ENCODE measurements at places on chromosomes 7 and 10.
A peak's percentile ranks its signal among the peaks of the same experiment; 100 is the strongest.

- no peak for DNase-seq
Observed at GRCh38 chr7:47710201-47710935, 128.5 kb upstream of the TNS3 start.

DNA sequence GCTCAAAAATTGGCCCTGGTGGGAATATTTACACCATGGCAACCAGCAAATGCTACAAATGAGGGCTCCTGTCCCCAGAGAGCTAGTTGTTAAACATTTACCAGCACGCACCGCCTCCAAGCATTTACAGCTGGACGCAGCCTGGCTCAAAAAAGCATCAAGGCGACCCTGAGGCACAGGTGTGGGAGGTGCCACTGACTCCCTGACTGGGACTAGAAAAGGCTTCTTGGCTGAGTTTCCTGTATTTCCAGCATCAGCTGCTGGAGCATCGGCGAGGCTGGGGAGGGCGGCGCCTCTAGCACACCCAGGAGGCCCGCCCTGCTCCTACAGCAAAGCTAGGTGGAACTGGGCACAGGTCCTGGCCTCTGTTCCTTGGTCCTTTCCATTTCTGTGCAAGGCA lies 43.5 kb upstream of the ZRANB1 start:
- DNase-seq, result peak; percentile 26

DNA sequence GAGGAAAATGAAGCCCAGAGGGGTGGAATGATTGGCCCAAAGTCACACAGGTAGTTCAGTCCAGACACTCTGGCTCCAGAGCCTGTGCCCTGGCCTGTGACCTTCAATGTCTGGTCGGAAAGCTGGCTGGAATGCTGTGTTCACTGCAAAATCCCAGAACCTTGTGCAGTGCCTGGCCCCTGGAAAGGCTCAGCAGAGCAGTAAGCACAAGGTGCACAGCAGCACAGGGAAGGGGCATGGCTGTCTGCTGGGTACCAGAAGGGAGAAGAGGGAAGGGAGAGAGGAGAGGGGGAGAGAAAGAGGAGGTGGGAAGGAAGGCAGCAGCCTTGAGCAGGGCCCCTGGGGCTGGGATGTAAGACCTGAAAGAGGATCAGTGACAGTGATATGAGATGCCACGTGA lies 28.4 kb upstream of the C10orf71 start:
- DNase-seq, result no peak

GRCh38 chr7:150410680-150411346 lies 31.7 kb downstream of the ZNF775 start:
- DNase-seq, result no peak

DNA sequence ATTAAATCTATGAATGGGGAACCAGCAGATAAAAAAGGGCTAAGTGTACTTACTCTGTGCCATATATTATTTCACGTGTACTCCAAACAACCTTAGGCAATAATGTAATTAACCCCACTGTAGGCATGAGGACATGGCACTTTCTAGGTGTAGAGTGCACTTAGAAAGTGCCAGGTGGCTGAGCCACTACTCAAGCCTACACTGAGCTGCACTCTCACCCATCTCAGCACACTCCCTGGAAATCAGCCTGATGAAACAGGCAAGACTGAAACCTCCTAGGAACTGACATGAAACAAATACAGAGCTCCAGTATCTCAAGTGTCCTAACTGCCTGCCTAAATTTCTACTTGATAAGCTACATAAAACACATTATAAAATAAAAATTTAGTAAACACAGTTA lies 147.4 kb downstream of the KMT2E start:
- no peak for DNase-seq

DNA sequence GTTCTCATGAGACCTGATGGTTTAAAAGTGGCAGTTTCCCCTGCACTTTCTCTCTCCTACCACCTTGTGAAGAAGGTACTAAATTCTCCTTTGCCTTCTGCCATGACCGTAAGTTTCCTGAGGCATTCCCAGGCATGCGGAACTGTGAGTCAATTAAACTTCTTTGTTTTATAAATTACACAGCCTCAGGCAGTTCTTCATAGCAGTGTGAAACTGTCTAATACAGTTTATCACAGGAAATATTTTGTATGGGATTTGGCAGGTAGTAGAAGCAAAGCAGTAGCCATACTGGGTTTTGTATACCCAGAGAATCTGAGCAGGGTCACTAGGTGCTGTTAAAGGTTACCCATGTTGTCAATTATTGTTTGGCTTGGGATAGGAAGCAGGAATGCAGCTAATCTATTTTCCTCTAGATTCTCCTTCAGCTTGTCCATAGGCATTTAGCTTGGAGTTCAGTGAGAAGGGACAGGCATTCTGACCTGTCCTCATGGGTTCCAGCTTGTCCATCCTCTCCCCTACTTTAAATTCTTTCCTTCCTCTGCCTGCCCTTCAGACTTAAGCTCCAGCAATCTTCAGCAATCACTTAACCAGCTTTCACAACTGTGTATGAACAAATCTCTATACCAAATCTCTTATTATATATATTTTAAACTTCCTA lies 186.7 kb downstream of the PCLO start:
- DNase-seq, result no peak

GRCh38 chr7:9958486-9958885 lies 1015.2 kb upstream of the PHF14 start:
- DNase-seq, result no peak

DNA sequence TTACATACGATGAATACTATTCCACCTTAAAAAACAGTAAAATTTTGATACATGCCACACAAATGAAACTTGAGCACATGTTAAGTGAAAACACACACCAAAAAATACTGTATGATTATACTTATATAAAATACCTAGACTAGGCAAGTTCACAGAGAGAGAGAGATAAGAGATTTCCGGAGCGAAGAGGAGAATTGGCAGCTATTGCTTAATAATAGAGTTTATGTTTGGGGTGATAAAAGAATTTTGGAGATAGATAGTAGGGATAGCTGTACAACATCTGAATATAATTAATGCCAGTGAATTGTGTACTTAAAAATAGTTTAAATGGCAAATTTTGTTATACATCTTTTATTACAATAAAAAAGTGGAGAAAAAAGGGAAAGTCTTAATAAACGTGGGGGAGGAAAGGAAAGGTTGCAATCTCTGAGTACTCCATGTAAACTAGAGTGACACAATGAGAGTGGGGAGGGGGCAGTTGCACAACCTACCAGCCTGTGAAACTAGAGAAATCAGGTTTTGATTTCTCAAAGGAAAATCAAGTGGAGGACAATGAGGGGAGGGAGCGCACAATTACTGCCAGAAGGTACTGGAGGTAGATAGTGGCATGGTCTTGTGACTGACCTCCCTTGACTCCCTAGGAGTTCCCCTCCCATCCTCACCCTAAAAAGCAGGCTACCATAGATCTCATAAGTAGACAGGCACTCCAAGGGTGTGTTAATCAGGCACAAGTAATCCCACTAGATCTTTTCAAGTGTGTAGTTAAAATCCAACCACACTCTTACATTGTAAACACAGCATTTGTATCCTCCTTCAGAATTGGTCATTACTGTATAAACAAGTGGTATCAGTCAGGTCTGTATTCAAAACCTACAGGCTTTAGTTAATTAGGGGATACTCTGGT lies 31.6 kb upstream of the ANK3 start:
- no peak for DNase-seq

GRCh38 chr10:63711867-63712716 lies 190.9 kb downstream of the REEP3 start:
- peak; percentile 69 for DNase-seq

DNA sequence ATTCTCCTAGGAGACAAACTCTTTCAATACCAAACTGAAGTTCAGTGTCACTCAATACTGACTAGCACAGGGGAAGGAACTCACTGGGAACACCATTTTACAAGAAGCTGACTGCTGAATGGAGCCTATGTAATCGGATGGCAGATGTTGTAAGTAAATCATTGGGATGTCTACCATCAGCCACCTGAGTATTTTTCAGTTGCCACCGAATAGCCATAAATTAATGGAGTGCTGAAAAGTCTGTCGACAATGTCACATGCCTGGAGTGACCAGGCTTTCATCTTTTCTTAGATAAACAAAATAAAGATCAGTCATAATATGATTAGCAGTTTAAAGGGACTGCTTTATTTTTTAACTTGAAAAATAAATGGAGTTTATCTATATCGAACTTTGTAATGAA lies 145.9 kb upstream of the SEMA3E start:
- DNase-seq, result no peak

DNA sequence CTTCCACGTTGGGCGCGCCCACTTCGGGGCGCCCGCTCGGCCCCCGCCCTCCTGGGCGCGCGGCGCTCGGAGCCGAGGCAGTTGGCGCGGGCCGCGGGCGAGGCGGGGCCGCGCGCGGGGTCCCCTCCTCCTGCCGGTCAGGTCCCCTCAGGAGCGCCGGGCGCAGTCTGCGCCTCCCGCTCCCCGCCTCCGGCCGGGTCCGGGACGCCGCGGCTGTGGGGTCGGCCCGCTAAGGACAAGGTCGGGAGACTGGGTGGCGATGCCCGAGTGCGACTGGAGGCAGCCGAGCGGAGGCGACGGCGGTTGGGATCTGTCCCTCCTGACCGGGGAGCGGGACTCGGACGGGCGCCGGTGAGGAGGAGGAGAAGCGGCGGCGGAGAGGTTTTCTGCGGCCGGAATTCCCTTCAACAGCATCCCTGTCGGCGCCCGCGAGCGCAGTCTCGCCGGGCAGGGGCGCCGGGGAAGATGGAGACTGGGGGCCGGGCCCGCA lies at the start of gene ATRNL1:
TSS of gene ATRNL1 (plus strand) at position 80 of the 490 bp plus-strand sequence. CDS start at position 466, 386 bp downstream.
- DNase-seq, result peak; percentile 58

DNA sequence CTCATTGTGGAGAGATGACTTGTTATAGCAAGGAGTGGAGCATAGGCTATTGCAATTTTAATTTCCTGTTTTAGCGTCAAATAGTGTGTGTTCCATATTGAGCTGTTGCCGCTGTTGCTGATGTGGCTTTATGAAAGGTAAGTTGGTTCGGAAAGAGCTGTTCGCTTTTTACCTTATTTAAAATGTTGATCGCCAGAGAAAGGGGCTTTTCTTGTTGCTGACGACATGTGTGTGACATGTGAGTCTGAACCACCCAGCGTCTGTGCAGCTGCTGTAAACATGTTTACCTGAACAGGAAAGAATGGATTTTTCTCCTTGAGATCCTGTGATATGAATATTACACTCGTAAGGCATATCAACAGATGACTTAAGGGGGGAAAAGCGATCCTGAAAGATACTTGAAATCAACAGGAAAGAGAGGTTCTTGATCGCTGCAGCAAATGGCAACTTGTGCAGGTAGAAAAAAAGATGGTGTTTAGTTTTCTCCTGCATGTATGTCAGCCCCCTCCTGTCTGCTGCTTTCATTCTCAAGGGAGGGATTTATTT lies 2.5 kb downstream of the ZEB1 start:
- DNase-seq, result no peak

- no peak for DNase-seq
Observed at GRCh38 chr7:72441791-72442190, 29.7 kb upstream of the CALN1 start.

DNA sequence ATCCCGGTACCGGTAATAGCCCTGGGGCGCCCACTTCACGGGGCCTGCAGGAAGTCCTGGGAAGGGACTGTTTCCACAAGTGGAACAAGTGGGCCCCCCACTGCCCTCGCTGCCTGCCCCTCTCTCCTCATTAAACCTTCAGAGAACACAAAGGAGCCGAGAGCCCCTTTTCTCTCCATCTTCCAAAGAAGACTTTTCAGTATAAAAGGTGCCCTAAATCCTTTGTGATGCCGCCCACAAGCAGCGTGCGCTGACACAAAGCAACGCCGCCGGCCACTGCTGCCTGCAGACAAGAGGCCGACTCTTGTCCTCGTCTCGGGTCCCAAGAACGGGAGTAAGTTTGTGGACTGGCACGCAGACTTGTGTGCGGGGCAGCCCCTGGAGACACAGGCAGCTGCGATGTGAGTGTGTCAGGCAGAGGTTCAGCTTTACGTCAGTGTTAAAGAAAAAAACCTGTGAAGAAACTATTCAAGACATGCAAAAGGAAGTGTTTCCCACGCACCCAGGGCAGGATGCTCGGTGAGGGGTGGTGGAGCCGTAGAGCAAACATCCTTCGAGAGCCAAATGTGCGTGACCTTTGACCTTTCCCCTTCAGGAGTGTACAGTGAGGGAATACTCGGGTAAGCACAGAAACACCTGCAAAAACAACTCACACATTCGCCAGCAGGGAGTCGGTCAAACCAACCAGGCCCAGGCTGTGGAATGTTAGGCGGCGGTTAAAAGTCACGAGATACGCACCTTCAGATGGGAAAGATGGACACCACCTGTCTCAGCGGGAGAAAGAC lies 118.2 kb downstream of the VIPR2 start:
- no peak for DNase-seq

GRCh38 chr10:124957404-124957947 lies 15.6 kb downstream of the ZRANB1 start:
- DNase-seq, result no peak

GRCh38 chr10:11636697-11637303 lies 25.4 kb upstream of the USP6NL start:
- DNase-seq, result no peak

GRCh38 chr7:93196336-93196735 lies 29.9 kb downstream of the HEPACAM2 start:
- DNase-seq, result no peak

DNA sequence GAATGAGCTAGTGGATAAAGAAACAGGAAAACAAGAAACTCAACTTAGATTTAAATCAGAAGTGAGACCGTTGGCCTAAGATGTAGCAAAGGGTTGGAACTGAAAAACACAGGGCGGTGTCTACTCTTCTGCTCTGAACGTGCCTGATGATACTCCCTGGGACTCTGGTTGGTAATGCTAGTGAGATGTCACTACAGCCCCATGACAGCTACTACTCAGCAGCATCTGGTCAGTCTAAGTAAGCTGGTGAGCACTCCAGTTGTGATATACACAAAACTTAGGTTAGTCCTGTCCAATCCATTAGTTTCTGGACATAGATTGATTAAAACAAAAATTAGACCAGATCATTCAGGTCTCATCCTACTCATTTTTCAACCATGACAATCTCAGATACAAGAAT lies 15.4 kb downstream of the MYPN start:
- DNase-seq, result no peak

DNA sequence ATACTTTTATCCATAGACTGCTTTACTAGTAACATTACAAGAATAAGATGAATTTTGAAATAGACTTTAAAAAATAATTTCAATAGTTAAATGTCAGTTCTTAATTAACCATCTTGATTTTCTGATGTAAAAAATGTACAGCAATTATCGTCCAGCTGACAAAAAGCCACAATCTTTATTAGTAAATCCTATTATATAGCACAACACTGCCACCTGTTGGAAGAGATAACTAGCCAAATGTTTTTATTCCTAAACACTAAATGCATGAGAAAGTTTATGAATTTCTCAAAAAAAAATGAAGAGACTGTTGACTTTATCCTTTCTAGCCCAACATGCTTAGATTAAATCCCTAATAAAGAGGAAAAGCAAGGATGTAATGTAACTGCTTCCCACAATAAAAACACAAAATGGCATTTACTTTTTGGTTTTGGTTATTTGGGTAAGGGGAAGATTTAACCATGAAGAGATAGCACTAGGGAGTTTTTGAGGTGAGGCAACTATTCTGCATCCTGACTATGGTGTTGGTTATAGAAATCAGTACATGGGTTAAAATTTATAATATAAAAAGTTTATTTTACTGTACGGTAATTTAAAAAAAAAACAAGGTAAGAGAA lies 8.0 kb downstream of the COA1 start:
- peak; percentile 2 for DNase-seq

- no peak for DNase-seq
Observed at GRCh38 chr10:62095181-62096122, 173.2 kb downstream of the RTKN2 start.
